ENCODE measurements at places on chromosomes 11 and 22.
A peak's percentile ranks its signal among the peaks of the same experiment; 100 is the strongest.

DNA sequence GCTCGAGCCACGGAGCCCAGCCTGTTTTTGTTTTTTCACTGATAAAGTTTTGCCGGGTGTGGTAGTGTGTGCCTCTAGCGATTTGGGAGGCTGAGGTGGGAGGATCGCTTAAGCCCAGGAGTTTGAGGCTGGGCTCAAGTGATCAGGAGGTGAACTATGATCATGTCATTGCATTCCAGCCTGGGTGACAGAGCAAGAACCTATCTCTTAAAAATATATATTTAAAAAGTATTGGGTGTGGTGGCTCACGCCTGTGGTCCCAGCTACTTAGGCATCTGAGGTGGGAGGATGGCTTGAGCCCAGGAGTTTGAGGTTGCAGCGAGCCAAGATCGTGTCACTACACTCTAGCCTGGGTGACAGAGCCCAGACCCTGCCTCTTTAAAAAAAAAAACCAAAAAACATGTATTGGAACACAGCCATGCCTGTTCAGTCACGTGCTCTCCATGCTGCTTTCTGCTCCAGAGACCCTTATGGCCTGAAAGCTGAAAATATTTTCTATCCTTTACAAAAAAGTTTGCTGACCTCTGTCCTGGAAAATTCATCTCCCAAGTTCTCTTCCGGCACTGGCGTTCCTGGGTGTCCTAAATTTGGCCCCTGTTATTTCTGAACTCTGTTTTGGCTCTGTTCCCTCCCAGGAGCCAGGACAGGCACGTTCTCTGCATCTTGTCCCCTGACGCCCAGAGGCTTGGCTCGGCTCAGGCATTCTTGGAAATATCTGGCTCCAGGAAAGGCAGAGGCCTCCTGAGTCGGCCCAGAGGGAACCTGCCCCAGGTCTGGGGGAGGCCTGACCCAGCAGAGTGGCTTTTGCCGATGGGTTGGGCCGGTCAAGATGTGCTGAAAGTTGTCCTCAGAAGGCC lies 61.3 kb upstream of the PPP6R3 start:
- peak; percentile 75 for DNase-seq

DNA sequence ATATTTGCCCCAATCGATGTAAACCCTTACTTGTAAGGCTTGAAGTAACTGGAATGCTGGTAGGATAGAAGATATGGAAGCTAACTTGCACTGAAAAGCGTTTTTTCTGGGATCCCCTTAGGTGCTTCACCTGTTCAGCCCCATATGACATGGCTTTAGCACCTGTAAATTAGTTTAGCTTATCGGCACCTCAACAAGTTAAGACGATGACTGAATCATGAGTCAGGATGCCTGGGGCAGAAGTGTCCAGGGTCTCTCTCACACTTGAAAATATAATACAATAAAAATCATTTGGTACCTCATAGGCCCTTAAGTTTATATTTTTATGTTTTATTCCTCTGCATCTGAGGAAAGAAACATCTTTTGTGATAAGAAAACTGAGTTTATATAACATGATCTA lies 409.2 kb upstream of the LRRC4C start:
- no peak for DNase-seq

GRCh38 chr11:2886191-2886894 lies 768 bp upstream of the CDKN1C start:
- DNase-seq: no peak

DNA sequence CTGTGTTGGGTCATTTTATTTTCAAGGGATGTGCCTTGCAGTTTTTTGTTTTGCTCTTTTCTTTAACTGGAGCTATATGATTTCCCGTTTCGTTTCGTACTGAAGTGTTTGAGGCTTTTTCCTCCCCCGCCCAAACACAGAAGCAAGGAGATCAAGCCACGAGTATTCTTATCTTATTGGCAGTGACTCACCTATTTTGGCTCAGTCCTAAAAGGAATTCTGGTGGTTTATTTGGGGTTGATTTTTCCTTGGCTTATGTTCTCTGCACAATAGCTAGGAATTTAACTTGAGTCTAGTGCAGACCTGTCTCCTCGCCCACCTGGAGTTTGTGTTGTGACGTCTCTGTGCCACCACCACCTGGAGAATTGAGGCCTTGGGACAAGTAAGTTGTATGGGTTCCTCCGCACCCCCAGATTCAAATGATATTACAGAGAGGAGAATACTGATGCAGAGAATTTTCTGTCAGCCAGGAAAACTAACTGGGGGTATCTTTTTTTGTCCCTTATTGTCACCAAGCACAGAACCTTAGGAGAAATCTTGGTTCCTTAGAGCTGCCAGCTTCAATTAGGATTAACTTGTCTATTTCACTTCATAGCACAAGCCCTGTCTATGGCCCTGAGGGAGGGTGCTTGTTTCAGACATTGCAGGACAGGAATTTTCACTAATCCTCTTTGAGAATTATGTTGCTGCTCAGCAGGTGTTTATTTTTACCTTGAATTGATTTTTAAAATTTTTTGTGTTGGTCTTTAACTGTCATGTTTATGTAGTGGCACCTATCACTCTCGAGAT lies 90.4 kb upstream of the BIRC3 start:
- DNase-seq: no peak

- no peak for DNase-seq
Measured at GRCh38 chr22:47209040-47209514, 446.6 kb downstream of the TBC1D22A start.

DNA sequence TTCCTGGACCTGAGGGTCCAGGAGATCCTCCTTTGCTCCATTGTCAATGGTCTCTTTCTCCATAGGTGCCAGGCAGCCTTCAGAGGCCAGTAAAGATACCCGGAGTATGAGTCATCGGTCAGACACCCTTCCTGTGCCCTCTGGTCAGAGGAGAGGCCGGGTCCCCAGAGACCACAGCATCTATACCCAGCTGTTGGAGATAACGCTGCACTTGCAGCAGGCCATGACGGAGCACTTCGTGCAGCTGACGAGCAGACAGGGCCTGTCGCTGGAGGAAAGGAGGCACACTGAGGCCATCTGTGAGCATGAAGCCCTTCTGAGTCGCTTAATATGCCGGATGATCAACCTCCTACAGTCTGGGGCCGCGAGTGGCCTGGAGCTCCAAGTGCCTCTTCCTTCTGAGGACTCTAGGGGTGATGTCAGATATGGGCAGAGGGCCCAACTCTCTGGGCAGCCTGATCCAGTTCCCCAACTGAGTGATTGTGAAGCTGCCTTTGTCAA lies at the start of gene ACCSL:
ACCSL (plus strand) TSS at position 51 of the 501 bp plus-strand sequence; CDS start at position 107, 56 bp downstream.
- DNase-seq: no peak

- DNase-seq: no peak
Measured at GRCh38 chr22:23065495-23066122, 4.7 kb upstream of the GNAZ start.

GRCh38 chr11:70435361-70435760 lies 37.0 kb downstream of the CTTN start:
- DNase-seq: no peak

GRCh38 chr11:104907521-104908185 lies 9.4 kb upstream of the CASP12 start:
- DNase-seq: no peak

- no peak for DNase-seq
Measured at GRCh38 chr11:116605543-116606459, 167.0 kb downstream of the BUD13 start.

DNA sequence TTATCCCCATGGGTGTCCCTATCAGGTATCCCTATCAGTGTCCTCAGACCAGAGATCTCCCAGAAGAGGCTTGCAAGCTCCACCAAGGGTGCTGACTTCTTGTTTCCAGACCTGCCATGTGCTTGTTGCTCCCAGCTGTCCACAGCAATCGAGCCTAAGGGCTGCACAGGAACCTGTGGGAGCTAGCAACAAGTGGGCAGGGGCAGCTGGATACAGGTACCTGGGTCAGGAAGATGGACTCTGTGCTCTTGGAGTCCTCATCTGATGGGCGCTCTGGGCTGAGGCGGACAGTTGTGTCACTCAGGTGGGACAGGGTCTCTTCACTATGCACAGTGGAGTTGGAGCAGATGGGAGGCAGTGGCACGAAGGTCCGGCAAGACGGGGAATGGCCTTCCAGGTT lies 99.2 kb downstream of the RNF169 start:
- DNase-seq: no peak

DNA sequence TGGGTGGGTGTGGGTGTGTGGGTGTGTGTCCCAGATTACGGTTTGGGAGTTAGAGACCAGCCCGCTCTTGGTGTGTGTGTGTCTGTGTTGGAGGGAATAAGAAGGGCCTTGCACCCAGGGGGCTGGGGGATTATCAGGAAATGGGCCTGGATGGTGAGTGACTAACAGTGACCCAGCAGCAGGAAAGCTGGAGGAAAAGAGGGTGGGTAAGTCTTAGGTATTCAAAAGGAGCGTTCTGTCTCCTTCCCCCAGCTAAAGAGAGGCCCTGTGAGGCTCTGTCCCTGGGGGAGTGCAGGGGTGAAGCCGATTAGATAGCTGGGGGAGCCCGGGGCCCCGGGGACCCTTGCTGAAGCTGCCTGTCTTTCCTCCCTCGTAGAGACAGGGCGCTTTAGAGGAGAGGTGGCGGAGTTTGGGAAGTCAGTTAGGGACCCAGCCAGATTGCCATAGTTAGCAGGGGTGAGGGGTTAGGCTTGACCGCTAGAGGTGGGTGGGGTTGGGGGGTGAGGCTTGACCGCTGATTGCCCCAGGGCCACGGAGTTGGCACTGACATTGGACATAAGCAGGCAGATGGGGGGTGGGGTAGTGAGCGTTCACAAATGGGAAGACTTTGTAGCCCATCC lies 1.5 kb downstream of the OAF start:
- DNase-seq: no peak

- DNase-seq: no peak
Measured at GRCh38 chr11:65260302-65260701, 1.5 kb upstream of the POLA2 start.

DNA sequence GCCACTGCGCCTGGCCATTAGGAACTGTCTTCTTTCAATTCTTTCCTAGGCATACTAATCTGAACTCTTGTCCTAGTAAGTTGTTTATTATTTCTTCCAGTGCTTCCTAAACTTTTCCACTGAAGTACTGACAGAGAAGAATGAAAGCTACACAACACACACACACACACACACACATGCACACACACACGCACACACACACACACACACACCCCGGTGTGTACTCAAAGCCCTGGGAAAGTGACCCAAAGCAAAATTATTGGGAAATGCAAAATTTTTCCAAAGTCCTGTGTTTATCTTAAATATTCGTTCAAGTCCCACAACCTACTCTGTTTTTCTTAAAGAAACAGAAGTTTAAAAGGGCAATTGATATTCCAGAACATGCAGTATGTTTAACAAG lies 19.4 kb upstream of the SIK2 start:
- DNase-seq: no peak

DNA sequence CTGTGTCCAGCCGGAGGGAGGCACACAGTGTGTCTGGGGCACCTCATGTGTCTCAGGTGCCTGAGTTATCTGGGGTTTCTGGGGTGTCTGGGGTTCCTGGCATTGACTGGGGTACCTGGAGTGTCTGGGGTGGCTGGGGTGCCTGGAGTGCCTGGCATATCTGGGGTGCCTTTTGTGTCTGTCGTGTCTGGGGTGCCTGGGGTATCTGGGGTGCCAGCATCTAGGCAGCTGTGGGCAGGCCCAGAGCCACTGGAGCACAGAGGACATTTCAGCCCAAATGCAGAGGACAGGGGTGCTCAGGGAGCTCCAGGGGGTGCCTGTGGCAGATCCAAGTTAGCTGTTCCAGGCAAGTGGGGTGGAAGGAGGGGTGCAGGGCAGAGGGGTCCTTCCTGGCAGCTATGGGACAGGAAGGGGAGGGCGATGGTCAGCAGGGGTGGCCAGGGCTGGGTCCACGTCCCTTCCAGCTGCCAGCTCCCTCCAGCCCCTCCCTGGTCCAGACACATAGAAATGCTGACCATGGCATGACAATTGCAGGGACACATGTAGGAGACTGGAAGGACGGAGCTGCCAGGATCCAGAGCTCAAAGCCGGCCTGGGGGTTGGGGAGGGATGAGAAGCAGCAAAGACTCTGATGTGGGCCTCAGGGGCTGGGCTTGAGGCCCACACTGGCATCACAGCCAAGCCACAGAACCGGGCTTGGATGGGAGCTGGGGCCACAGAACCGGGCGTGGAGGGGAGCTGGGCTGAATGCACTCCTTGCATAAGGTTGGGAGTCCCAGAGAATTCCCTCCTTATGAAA lies 133.0 kb downstream of the BRD1 start:
- DNase-seq: no peak

- peak; percentile 91 for DNase-seq
Measured at GRCh38 chr22:38923463-38924346, 33.7 kb upstream of the APOBEC3A start.

DNA sequence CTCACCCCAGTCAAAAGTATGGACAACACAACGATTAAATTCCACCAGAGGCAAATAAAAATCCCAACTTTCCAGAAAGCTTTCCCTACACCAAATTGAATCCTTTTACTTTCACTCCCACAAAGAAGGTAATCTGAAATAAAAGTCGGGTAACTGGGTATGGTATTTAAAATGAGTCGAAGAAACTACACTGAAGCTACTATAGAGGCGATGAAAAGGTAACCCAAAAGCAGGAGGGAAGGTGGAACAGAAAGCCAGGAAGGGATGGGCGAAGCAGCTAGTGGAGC lies 1.1 kb downstream of the PICALM start:
- DNase-seq: no peak

DNA sequence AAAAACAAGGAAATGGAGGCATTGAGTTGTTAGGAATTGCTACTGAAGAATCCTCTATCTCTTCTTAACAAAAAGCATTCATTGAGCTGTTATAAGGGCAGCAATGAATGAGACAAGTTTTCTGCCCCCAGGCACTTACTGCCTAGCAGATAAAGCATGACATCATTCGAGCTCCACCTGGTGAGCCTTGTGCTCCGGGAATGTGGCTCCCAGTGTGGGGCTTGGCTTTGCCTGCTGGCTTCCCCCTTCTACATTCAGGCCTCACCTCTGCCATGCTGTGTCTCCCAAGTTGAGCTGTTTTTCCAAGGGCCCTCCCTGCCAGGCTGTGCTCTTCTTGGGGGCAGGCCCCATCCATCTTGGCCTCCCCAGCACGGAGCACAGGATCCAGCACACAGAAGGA lies 56.9 kb upstream of the EIF3D start:
- no peak for DNase-seq

- no peak for DNase-seq
Measured at GRCh38 chr22:38078046-38078840, 5.7 kb downstream of the SLC16A8 start.

DNA sequence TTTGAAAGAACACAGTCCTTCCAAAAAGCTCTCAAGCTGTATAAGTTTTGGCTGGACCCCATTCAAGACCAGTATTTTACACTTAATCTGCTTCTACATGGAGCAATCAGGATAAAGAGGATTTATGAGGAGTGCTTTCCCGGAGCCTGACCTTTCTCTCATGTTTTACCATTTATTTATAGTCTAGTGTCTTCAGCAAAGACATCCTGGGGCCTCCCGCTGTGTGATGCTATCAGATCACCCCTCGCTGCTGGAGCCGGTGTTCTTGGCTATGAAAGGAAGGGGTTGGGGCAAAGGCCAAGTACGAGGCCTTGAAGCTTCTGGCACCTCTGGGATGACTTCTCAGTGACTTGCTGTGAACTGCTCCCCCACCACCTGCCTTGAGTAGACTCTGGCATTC lies 189.6 kb downstream of the ADAMTS15 start:
- DNase-seq: no peak
